ENCODE measurements at places on chromosomes 4 and X. TPM values are rescaled to one million over a fixed set of nuclear protein-coding genes. Genes with fewer than 3 reads are reported as not detected.
A peak's percentile ranks its signal among the peaks of the same experiment; 100 is the strongest.

GRCh38 chrX:40094900-40095582, 2.7 kb downstream of the BCOR start:
- peak; percentile 39 for DNase-seq

GRCh38 chrX:110683925-110684324, 111.7 kb downstream of the CHRDL1 start:
- DNase-seq = no peak

GRCh38 chr4:113383111-113383785, 333.8 kb downstream of the ANK2 start:
- no peak for DNase-seq

DNA sequence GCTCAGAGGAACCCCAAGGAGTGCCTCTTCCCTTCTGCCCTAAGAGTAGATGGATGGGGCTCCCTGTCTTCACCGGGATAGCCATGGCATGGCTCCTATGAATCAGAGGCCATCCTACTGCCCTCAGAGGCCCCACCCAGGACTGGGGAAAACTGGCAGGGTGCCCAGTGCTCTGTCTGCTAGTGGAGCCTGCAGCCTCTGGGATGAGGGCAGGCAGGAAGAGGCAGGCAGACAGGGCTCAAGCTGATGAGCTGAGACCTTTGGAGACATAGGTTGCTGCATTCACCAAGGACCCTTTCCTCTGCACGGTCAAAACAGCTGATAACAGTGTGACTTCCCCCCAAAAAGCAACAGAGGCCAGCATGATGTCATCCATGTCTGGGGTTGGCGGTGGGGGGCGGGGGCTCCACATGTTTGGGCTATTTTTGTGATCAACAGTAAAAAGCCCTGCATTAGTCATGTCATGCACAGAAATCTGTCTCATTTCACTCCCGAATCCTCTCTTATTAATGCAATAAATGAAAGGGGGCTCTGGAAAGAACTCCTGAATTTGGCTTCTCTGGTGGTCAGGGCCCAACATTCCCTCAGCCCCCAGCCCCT, 207.6 kb upstream of the MAMLD1 start:
- DNase-seq = peak; percentile 37

- no peak for DNase-seq
Measured at GRCh38 chr4:33427676-33428075, 2707.5 kb downstream of the PCDH7 start.

DNA sequence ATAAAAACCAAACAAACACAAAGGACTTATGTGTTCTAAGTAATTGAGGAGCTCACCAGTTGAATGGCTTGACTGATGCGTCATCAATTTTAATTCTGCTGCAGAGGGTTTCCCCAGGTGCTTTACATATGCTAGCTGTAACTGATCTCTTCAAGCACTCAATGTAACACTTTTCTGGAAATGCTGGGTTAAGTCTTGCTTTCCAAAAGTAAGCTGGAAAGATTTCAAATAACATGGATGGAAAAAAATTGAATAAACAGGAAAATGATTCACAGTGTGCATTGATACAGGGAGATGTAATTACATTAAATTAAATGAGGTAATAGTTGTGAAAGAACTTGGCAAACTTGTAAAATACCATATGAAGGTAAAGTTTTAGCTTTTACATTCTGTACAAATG, 186.7 kb upstream of the WDFY3 start:
- no peak for DNase-seq

GRCh38 chr4:83285055-83285407, 433 bp upstream of the COQ2 start:
- peak; percentile 46 for DNase-seq

GRCh38 chrX:153668423-153669173, 5.0 kb downstream of the PNCK start:
- DNase-seq = no peak

DNA sequence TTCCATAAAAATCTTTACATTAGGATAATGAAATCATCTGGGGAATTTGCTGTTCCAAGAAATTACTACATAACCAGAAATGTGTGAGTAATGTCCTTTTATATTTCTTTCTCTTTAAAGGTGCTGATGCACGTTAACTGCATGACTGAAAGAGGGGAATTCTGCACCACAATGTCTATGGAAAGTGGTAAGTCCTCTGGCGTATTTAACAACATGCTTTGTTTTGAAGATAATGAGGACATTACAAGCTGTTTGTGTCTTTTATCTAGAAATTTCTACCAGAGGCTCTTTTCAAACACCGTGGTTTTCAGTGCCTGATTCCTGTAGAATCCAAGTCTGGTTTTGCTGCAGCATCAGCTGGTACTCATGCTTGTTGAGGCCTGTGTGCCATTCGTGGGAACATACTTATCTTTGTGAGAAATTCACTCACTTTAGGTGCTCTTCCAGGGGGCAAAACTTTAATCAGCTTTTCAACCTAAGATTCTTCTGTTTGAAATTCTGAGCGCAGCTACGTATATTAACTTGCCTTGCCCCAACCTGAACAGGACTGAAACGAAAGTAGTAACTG, 257.2 kb downstream of the PDHA2 start:
- DNase-seq = no peak

DNA sequence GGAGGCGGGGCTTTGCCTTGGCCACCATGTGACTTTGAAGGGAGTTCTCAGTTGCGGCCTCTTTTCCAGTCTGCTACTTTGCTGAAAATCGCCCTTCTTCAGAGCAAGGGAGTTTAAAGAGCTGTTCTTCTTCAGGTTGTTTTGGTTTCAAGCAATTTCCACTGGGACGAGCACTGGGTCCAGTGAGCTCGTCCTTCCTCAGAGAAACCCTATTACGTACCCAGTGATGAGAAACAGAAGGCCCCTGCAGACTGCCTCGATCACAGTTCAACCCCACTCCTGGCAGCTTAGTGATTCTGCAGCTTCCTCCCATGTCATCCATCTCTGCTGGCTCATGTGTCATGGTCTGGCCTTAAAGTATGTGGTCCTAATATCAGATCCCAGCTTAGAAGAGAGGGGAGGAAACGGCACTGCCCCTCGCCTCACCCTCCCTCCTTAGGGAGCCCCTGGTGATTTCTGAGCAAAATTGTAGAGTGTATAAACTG, 7.8 kb upstream of the FAM149A start:
- no peak for DNase-seq

- no peak for DNase-seq
Measured at GRCh38 chrX:110436523-110436922, 77.9 kb downstream of the RTL9 start.

- DNase-seq = no peak
Measured at GRCh38 chrX:108737754-108738153, 1.4 kb upstream of the IRS4 start.

- DNase-seq = peak; percentile 10
Measured at GRCh38 chr4:189124149-189124758, 816.4 kb upstream of the FRG1 start.

DNA sequence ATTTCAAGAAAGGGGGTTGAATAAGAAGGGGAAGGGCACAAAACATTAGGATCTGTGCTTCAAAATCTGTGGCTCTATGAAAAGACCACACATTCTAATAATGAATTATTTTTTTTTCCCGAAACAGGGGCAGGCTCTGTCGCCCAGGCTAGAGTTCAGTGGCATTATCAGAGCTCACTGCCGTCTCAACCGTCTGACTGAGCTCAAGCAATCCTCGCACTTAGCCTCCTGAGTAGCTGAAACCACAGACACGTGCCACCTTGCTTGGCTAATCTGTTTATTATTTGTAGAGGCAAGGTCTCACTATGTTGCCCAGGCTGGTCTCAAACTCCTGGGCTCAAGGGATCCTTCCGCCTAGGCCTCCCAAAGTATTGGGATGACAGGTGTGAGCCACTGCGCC, 33.4 kb downstream of the ACSL1 start:
- no peak for DNase-seq

DNA sequence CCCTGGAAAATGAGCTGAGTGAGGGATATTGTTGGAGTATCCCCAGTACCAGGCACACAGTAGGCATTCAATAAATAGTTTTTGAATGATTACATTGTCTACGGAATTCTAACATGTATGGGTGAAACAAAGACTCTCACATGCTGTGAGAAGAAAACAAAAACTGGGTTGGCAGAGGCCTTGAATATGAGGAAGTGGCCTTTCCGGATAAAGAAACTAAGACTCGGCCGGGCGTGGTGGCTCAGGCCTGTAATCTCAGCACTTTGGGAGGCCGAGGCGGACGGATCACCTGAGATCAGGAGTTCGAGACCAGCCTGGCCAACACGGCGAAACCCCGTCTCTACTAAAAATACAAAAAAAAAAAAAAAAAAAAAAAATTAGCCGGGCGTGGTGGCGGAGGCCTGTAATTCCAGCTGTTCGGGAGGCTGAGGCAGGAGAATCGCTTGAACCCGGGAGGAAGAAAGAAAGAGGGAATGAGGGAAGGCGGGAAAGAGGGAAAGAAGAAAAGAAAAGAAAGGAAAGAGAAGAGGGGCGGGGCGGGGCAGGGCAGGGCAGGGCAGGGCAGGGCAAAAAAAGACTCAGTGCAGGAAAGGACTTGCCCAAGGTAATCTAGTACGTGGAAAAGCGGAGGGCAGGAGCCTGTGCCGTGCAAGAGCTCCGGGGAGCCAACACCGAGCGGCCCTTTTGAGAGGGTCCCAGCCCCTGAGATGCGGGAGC, 689 bp upstream of the TMA16 start:
- peak; percentile 52 for DNase-seq

- DNase-seq = no peak
Measured at GRCh38 chr4:179124957-179125356, 1682.7 kb upstream of the AGA start.

DNA sequence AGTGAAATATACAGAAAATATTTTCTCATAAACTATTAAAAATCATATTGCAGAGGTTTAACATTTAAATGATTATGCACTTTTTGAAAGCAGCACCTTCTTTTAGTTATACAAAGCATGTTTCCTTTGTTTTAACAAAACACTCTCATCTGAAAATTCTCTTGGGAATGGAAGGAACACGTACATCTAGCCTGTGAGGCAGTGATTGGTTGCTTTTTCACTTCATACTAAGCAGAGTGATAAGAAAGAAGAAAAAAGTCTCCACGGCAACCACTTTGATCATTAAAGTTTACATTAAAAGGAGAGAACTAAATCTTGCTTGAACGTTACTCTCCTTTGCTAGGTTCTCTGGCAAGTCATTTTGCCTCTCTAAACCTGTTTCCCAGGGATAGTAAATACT, 41.7 kb upstream of the H2AZ1 start:
- DNase-seq = no peak

- no peak for DNase-seq
Measured at GRCh38 chrX:123184866-123185276, 793 bp downstream of the GRIA3 start.

DNA sequence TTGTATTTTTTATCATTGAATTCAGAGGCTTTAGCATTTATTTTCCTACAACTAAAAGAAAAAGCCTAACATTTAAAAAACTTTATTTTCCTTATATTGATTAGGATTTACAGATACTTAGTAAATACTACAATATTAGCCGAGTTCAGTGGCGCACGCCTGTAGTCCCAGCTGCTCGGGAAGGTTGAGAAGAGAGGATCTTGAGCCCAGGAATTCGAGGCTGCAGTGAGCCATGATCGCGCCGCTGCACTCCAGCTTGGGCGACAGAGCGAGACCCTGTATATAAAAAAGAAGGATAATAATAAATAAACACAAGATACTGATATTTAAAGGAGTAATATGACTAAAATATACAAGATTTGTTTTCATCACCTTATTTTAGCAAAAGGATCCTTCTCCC, 681 bp upstream of the UPF3B start:
- DNase-seq = peak; percentile 27

DNA sequence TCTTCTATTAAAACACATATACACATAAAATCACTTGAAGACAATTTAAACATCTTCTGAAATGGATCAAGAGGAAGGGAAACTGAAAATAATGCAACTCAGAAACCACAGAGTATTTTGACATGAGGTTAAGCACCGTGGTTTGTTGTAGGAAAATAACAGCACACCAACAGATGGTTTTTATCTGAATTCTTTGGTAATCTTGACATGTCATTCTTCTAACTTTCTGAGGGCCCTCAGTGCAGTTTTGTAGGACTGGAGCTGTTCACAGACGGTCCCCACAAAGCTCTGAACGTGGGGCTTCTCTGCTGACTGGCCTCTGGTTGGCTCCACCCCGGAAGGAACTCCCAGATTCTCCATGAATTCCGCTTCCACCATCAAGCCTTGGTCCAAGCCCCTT, 16.0 kb upstream of the TLR8 start:
- DNase-seq = no peak

DNA sequence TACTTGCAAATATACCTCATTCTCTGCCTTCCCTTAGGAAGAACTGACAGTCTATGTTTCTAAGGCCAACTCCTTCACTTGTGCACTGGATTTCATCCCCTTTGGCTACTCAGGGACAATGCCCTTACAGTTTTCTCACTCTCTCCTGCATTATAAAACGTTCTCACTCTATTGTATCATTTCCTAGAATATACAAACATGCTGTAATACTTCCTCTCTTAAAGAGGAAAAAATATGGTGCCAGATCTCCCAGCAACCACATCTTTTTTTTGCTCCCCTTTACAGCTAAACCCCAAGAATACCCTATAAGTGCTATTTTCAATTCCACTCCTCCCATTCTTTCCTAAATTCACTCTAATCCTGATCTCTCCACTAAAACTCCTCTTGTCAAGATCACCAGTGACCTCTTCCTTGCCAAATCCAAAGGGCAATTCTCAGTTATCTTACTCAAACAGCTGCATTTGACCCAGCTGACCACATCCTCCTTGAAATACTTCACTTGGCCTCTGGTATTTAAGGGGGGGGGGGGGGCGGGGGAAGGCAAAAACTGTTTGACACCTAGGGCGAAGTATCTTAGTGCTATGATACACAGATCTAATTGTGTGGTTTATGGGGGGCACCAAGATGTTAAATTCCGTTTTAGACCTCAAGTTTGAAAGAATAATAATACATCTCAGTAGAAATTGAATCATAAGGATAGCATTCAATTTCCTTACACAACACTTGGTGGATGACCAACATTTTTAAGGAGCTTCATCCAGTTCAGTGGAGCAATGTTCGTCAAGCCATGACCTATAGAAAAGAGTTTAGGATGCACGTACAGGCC, 1.6 kb downstream of the RCHY1 start:
- DNase-seq = peak; percentile 9

Gene CITED1
- 0.67 TPM for total RNA-seq

Gene TMEM156
- total RNA-seq = 1.3 TPM

Gene ETDB
- total RNA-seq = not detected

Gene NEIL3
- 0.76 TPM for total RNA-seq

Gene ADAD1
- total RNA-seq = not detected

Gene HHIP
- total RNA-seq = 5.5 TPM

Gene PCDH10
- 1.3 TPM for total RNA-seq

Gene BEX1
- total RNA-seq = not detected

Gene MECP2
- total RNA-seq = 35.6 TPM

All from mucosa of descending colon (tissue), 3 donors.